LoVo (cell line): ENCODE measurements at places on chromosomes 2 and 18.

DNA sequence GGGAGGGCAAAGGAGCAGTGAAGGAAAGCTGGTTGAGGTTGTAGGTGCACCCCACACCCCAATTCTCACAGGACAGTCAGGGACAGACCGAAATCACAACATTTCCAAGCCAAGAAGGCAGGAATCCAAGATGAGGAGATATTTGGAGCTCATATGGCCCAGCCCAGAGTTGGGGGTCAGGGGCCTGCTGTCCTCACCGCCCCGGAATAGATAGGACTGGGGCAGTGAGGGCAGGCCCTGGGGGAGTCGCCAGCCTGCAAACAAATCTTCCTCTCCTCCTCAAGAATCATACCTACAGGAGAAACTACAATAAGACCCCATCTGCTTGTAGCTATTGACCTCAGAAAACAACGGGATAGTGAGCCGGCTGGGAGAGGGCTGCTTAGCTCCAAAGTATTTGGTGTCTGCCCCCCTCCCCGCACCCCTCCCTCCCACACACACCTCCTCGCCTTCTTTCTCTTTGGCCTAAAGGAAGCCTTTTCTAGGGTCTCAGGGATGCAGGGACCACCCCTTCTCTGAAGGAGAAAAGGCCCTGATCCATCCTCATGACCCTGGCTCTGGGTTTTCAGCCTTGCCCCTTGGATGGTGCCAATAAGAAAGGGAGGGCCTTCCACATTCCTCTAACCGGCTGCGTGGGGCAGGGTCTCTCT lies 3.8 kb downstream of the EN1 start:
- DNase-seq: no peak

DNA sequence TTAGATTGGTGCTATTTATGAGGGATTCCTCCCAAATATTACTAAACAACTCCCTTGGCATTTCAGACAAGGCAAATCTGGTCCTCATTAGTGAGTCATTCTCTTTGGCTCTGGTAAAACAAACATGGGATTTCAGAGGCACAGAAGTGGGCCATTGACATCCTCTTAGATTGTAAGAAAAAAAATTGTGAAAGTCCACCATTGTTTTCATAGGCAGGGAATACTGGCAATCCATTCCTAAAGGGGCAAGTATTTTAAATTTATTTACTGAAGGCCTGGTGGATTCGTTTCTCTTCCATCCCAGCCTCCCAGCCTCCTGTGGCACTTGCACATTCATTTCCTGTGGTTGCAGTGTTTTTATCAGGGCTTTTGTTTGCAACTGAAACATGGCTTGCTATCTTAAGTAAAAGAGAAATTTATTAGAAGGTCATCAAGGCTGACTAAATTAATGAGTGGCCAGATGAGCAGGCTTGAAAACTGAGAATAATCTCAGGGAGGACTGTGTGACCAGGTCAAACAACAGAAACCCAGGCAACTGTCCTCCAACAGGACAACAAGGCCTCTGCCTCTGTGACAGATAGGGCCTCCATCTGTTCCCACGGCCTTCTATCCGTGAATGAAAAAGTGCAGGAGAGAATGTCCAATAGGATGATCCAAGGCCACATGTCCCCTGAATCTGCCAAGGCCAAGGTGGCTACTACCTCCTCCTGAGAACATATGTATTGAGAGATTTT lies 23.1 kb upstream of the TNFAIP6 start:
- no peak for DNase-seq

GRCh38 chr2:63872571-63873328 lies 31.1 kb downstream of the UGP2 start:
- no peak for DNase-seq

- no peak for DNase-seq
Measured at GRCh38 chr18:62506495-62507143, 16.2 kb upstream of the ZCCHC2 start.

- no peak for DNase-seq
Measured at GRCh38 chr2:144054911-144055310, 465.0 kb downstream of the ZEB2 start.

DNA sequence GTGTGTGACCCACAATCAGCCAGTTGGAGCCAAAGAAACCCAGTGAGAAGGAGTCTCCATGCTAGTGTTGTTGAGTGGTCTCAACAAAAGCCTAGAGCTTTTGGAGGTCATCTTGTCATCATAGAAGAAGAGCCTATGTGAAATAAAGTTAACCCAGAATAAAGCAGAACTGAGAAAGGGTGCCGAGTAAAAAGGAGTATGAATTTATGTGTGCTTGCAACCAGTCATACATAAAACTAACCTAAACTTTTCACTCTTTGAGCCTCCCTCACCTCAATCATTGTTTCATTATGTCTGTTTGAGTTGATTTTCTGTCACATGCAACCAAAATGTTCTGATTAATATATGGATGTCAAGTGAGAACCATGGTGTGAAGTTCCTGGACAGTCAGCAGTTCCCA lies 599.3 kb upstream of the ZEB2 start:
- no peak for DNase-seq

- peak; percentile 22 for DNase-seq
Measured at GRCh38 chr2:222364285-222364895, 60.0 kb upstream of the SGPP2 start.

DNA sequence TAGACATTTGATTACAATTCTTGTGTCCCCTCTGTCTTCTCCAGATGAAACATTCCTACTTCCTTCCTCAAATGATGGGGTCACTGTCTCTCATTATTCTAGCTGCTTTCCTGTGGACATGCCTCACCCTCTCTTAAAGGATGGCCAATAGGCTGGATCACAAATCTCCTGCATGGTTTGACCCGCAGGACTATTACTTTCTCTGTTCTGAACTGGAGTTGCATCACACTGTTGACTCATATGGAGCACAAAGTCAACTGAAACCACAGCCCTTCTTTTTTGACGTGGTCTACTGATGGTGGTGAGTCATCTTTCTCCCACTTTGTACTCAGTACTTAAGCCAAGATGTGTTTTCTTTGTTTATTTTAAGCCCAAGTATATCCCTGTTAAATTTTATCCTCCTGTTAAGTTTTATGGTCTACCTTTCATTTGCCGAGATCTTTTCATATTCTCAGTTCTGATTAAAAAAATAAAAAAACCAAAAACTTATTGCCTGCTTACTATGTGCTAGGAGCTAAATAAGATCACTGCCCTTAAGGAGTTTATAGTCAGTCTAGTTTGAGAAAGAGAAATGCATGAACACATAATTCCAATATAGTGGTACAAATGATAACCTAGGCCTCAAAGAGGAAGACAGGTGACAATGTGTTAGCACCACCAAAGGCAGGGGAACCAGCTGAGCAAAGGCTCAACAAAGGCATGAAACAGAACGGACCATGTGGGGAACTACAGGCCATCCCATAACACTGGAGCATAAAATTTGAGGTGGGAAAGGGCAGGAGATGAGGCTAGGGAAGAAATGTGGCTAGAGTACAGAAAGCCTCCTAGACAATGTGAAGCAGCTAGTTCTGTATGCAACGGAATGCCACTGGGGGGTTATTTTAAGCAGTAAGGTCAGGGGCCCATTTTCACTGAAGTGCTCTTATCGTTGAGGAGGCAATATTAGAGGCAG lies 67.6 kb upstream of the ZFP36L2 start:
- peak; percentile 90 for DNase-seq

GRCh38 chr2:45505138-45505537 lies 105.9 kb downstream of the SRBD1 start:
- DNase-seq: no peak

GRCh38 chr18:35646449-35646848 lies 64.9 kb downstream of the GALNT1 start:
- no peak for DNase-seq

GRCh38 chr2:2060431-2060830 lies 270.6 kb downstream of the MYT1L start:
- no peak for DNase-seq

DNA sequence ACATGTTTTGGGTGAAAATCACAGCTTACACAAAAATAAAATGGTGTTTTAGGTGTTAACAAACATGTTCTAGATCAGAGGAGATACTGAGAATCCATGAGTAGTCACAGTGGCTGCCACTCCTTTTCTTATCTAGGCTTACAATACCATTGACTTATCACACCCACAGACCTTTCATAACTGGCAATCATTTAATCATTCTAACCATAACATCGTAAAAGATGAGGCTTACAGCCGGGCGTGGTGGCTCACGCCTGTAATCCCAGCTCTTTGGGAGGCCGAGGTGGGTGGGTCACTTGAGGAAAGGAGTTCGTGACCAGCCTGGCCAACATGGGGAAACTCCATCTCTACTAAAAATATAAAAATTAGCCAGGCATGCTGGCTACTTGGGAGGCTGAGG lies 18.8 kb upstream of the SERPINB5 start:
- DNase-seq: peak; percentile 79

- peak; percentile 79 for DNase-seq
Measured at GRCh38 chr2:127701651-127702394, 526 bp downstream of the SFT2D3 start.

DNA sequence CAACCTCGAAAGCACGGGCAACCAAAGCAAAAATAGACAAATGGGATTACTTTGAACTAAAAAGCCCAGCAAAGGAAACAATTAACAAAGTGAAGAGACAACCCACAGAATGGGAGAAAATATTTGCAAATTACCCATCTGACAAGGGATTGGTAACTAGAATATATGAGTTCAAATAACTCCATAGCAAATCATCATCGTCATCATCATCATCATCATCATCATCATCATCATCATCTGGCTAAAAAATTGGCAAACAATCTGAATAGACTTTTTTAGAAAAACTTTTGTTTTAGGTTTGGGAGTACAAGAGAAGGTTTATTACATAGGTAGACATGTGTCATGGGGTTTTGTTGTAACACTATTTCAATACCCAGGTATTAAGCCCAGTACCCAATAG lies 1239.3 kb upstream of the FAM98A start:
- DNase-seq: no peak

DNA sequence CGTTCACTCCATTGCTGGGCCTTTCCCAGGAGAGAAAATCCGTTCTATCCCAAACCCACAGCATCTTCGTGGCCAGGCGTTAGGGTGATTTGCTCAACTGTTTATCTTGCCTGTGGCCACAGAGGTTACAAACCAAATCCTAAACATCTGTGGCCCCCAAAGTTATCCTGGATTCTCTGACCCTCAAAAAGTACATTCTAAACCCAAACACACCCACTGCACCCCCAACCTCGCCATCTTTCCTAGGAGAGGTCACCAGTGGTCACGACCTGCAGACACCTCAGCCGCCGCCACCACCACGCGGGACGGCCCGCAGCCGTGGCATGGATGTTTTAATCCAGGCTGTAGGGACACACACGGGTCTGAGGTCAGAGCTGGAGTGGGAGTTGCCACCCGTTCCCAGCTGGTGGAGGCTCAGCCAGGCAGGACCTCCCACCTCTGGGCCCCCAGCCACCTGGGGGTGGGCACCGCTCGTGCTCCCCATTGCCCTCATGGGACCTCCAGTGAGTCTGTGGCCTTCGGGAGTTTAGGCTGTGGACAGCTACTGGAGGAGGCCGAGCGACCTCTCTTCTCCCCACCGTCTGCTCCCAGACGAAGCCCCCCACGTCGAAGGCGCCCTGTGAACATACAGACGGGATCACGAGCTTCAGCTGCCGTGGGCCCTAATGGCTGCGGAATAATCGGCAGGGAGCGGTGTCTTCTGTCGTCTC lies 72.0 kb downstream of the KCNG2 start:
- no peak for DNase-seq

DNA sequence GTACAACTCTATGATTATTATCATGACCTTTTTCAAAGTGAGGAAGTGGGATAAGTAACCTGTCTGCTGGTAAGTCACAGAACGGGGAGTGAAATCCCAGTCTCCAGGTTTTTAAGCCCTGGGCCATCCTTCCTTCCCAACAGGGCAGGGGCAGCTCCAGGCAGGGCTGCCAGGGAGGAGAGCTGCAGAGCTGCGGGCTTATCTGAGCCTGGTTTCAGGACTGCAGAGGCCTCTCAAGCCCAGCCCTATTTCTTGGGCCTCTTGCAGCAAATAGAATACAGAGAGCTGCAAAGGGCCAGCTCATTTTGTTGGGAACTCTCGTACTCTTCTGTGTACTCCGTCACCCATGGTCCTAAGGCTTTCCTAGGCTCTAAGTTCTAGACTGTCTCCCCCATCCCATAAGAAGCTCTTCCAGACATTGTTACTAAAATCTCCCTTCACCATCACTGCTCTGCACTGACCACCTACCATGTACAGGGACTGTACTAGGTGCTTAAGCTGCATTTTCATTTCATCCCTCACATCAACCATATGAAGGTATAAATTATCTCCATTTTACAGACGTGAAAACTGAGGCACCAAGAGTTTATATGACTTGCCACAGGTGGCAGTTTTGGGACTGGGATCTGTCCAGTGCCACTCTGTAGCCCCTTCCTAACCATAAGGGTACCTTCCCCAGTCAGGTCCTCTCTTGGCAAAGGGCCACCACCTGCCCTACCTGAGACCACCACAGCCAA lies 3.1 kb downstream of the RAB11FIP5 start:
- DNase-seq: no peak
